Femur (tissue), 1 donor: ENCODE measurements at places on chromosomes 1 and 21.

DNA sequence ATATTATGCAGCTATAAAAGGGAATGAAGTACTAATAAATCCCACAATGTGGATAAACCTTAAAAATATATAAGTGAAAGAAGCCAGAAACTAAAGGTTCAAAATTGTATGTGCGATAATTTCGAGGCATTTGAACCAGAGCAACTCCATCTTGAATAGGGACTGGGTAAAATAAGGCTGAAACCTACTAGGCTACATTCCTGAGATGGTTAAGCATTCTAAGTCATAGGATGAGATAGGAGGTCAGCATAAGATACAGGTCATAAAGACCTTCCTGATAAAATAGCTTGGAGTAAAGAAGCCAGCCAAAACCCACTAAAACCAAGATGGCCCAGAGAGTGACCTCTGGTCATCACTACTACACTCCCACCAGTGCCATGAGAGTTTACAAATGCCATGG lies 103.1 kb downstream of the SLC16A1 start:
- no peak for DNase-seq

DNA sequence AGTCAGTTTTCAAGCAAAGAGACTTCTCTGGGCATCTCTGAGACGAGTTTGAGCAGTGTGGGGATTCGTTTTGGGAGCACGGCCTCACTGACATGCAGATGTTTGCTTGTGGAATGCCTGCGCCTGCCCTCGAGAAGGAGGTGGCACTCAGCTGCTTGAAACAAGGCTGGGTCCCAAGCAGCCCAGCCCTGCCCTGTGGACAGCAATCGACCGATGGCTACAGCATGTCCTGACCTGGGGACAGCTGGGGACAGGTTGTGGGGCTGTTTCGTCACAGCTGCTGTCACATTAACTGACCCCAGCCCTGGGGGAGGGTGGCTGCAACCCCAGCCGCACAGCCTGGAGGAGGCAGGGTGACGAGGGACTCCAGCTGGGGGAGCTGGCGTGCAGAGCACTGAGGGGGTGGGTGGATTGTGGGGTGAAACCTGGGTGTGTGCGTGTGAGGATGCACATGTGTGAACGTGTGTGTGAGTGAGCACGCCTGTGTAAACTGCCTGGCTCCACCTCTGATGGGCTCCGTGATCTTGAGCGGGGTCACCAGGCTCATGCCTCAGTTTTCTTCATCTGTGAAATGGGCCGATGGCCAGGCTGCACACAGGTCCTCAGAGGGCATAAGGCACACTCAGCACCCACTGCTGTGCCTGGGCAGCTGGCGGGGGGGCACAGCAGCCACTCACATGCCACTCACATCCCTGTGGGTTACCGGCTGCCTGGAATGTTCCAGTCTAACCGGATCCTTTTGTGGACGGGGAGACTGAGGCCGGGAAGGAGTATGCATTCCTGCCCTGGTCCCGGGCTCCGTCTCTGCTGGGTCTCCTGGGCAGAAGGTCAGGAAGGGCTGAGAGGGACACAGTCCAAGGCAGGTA lies 49.3 kb downstream of the COL18A1 start:
- DNase-seq: no peak

DNA sequence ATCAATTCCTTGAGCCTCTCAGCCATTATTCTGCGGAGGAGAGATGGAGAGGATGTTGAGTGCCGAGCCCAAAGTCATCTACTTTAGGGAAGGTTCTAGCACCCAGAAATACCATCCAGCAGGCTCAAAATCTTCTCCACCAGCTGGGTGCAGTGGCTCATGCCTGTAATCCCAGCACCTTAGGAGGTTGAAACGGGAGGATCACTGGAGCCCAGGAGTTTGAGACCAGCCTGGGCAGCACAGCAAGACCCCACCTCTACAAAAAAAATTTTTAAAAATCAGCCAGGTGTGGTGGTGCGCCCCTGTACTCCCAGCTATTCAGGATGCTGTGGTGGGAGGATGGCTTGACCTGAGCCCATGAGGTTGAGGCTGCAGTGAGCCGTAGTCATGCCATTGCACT lies 39.5 kb upstream of the CAPZB start:
- no peak for DNase-seq

GRCh38 chr1:26552720-26553119 lies 23.2 kb downstream of the RPS6KA1 start:
- DNase-seq: no peak

DNA sequence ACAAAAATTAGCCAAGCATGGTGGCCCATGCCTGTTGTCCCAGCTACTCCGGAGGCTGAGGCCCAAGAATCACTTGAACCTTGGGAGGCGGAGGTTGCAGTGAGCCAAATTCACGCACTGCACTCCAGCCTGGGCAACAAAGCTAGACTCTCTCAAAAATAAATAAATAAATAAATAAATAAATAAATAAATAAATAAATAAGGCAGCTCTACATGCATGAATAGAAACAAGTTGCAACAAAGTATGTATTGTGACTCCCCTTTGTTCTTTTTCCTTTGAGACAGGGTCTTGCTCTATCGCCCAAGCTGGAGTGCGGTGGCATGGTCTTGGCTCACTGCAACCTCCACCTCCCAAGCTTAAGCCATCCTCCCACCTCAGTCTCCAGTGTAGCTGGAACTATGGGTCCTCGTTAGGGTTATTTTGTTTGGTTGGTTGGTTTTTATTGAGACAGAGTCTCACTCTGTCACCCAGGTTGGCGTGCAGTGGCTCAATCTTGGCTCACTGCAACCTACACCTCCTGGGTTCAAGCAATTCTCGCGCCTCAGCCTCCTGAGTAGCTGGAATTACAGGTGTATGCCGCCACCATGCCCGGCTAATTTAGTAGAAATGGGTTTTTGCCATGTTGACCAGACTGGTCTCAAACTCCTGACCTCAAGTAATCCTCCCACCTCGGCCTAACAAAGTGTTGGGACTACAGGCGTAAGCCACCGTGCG lies 8.0 kb downstream of the USP48 start:
- DNase-seq: no peak

GRCh38 chr1:172499636-172500141 lies 33.3 kb upstream of the SUCO start:
- DNase-seq: no peak

- no peak for DNase-seq
Observed at GRCh38 chr1:163083690-163084089, 14.5 kb downstream of the RGS4 start.

- DNase-seq: no peak
Observed at GRCh38 chr1:113178522-113178921, 105.5 kb downstream of the LRIG2 start.

DNA sequence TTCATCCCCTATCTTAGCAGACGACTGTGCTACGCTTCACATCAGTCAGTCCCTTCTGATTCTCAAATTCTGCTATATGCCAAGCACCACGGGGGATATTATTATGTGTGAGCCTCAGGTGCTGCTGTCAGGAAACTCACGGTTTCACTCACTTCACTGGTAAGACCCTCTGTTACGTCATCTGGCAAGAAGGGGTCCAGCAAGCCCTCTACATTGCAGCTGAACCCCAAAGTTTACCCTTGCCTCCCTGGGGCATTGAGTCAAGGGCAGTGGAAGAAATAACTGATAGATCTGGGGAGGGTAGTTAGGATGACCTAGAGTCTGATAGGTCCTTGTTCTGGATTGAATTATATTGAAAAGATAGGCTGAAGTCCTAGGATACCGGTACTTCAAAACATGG lies 237.4 kb downstream of the RRAGC start:
- DNase-seq: no peak

- DNase-seq: peak; percentile 55
Observed at GRCh38 chr1:182173808-182174512, 112.4 kb upstream of the ZNF648 start.

DNA sequence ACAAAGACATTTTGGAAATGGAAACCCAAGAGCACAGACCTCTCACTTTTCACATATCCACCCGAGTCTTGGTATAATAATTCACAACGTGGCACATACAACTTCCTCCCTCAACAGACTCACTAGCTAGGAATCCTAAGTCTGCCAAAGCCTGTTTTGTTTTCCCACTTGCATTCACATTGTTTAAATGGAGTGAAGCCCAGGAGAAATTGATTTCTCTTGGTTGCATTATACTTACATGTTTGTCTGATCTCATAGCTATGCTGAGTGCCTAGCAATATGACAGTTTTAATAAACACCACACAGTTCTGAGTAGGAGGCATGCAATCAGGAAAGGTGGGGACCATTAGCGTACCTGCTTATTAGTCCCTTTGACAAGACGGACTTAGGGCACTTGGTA lies 348.6 kb upstream of the ADGRL4 start:
- DNase-seq: no peak

- DNase-seq: no peak
Observed at GRCh38 chr1:207032528-207033017, at the start of gene C1orf116. TSS of gene C1orf116 (minus strand) at chr1:207032756. CDS start at chr1:207027598, 5,158 bp downstream.

- DNase-seq: no peak
Observed at GRCh38 chr1:204528241-204528640, 12.0 kb downstream of the MDM4 start.
